Articular chondrocyte of knee joint (primary cell): ENCODE measurements at places on chromosomes 13 and 19. TPM values are rescaled to one million over a fixed set of nuclear protein-coding genes. Genes with fewer than 3 reads are reported as not detected.

IGLON5 gene
- under 0.01 TPM in 1 of 2 replicates, not detected in the other for total RNA-seq

URAD gene
- total RNA-seq = not detected in 2 replicates

ZNF547 gene
- 3.5 and 4.6 TPM in 2 replicates for total RNA-seq

PRX gene
- total RNA-seq = 2.4 and 2.5 TPM in 2 replicates

NEK3 gene
- total RNA-seq = 11.6 and 13.6 TPM in 2 replicates

CFD gene
- total RNA-seq = 1.9 and 2.1 TPM in 2 replicates

C19orf33 gene
- total RNA-seq = 1.6 TPM in 1 of 2 replicates, not detected in the other

FFAR3 gene
- total RNA-seq = not detected in 2 replicates

ZNF558 gene
- total RNA-seq = 23.1 and 28.3 TPM in 2 replicates

BEST2 gene
- not detected in 2 replicates for total RNA-seq

SBK2 gene
- total RNA-seq = not detected in 2 replicates

ZNF554 gene
- 5.4 and 6.1 TPM in 2 replicates for total RNA-seq

CCDC169 gene
- 2.6 and 3.9 TPM in 2 replicates for total RNA-seq

ZNF350 gene
- total RNA-seq = 11.2 and 17.9 TPM in 2 replicates

PDE4A gene
- total RNA-seq = 5.3 and 6.8 TPM in 2 replicates

BCL2L12 gene
- total RNA-seq = 3.5 and 5.2 TPM in 2 replicates

CASP14 gene
- not detected in 2 replicates for total RNA-seq

ZNF433 gene
- 5.9 and 6.8 TPM in 2 replicates for total RNA-seq

VSTM1 gene
- not detected in 2 replicates for total RNA-seq

ZNF91 gene
- total RNA-seq = 27.8 and 34.5 TPM in 2 replicates

NTN5 gene
- 0.22 TPM in 1 of 2 replicates, not detected in the other for total RNA-seq

ATP13A1 gene
- total RNA-seq = 32.0 and 33.2 TPM in 2 replicates

CFAP97D2 gene
- total RNA-seq = not detected in 2 replicates

RNF225 gene
- 0.13 TPM in 1 of 2 replicates, not detected in the other for total RNA-seq

C19orf85 gene
- total RNA-seq = not detected in 2 replicates

ZNF155 gene
- 9.9 and 11.7 TPM in 2 replicates for total RNA-seq

NKG7 gene
- total RNA-seq = not detected in 2 replicates

MADCAM1 gene
- 0.11 and 0.13 TPM in 2 replicates for total RNA-seq

SLITRK5 gene
- total RNA-seq = under 0.01 TPM in 1 of 2 replicates, not detected in the other

GAS6 gene
- total RNA-seq = 211 and 262 TPM in 2 replicates

MAMSTR gene
- total RNA-seq = 1.7 and 2.9 TPM in 2 replicates

CDX2 gene
- not detected in 2 replicates for total RNA-seq

TNFSF9 gene
- 2.6 and 5.4 TPM in 2 replicates for total RNA-seq

KCNN1 gene
- total RNA-seq = not detected in 2 replicates

MAP4K1 gene
- 0.86 TPM in 1 of 2 replicates, not detected in the other for total RNA-seq

C19orf73 gene
- total RNA-seq = 0.26 and 0.65 TPM in 2 replicates

FAAP24 gene
- total RNA-seq = 4.2 and 4.4 TPM in 2 replicates

CNN1 gene
- 1.0 and 1.1 TPM in 2 replicates for total RNA-seq

ZNF536 gene
- total RNA-seq = not detected in 2 replicates

SMIM44 gene
- total RNA-seq = not detected in 2 replicates

APOC4 gene
- total RNA-seq = not detected in 2 replicates

FUT6 gene
- not detected in 2 replicates for total RNA-seq

SLC1A5 gene
- 109 and 186 TPM in 2 replicates for total RNA-seq

C19orf81 gene
- not detected in 2 replicates for total RNA-seq

EML2 gene
- 12.7 and 19.8 TPM in 2 replicates for total RNA-seq

ZNF444 gene
- total RNA-seq = 8.1 and 9.9 TPM in 2 replicates

PSG11 gene
- total RNA-seq = 0.11 TPM in 1 of 2 replicates, not detected in the other

CCDC70 gene
- total RNA-seq = not detected in 2 replicates

AXL gene
- 351 and 401 TPM in 2 replicates for total RNA-seq

OR10H1 gene
- not detected in 2 replicates for total RNA-seq

GPX4 gene
- 451 and 456 TPM in 2 replicates for total RNA-seq

WDR87 gene
- not detected in 2 replicates for total RNA-seq

GPR183 gene
- 0.11 and 0.52 TPM in 2 replicates for total RNA-seq

YIPF2 gene
- 93.6 and 98.7 TPM in 2 replicates for total RNA-seq

ARHGAP33 gene
- total RNA-seq = 1.3 and 2.4 TPM in 2 replicates

ZNF284 gene
- 4.6 and 5.6 TPM in 2 replicates for total RNA-seq

SCEL gene
- not detected in 2 replicates for total RNA-seq
